ENCODE measurements at places on chromosomes 4 and X.
A peak's percentile ranks its signal among the peaks of the same experiment; 100 is the strongest.

DNA sequence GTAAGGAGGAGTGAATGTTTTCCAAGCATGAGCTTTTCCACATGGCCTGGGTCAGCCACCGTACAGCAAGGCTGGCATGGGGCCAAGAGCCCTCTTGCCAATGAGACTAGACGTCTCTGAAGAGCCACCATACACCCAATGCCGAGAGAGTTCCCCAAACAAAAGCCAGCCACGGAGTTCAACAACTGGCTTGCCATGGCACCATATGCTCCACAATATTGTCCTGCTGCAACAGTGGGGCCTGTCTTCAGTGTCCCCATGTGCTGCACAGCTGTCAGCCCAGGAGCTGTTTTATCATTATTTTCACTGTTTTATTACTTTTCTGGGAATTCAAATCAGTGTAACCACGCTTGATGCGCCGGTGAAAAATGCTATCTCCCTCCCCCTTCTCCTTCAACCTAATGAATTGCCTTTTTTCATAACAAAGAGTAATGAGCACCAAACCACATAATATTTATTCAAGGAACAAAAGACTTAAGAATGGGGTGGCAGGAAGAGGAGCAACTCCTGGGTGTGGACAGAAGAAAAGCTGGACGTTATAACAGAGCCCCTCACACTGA is 18.4 kb downstream of the MAML3 start:
- peak; percentile 75 for DNase-seq

DNA sequence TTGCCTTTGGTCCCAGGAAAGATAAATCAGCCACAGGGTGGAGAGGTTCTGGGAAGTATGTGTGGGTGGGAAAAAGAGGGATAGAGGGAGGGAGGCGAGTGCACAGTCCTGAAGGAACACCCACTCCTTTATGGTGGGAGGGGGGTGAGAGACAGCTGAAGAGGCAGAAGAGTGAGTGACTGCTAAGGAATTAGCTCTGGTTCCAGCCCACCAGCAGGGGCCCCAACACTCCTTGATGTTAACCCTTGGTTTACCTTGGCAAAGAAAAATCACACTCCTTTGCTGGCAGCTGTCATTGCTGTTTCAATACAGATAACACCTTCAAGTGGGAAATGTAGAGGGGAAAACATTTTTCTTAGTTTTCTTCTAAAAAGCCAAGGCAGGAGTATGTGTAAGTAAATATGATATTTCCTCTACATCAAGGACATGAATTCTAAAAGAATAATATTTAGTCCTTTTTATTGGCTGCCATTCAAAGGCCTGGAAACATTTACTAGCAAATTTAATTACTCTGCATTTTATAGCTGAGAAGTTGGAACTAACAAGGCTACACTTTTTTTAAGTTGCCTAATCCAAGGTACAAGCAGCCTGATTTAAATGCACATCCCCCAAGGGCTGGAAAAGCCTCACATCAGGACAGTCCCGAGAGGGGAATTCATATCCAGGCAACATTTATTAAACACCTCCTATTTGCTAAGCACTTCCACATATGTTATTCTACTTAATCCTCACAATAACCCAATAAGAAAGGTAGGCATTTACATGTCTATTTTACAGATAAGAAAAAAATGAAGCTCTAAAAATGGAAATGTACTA is 81.7 kb downstream of the HS6ST2 start:
- no peak for DNase-seq

GRCh38 chr4:63556332-63556731 is 852.9 kb downstream of the TECRL start:
- DNase-seq, result no peak

DNA sequence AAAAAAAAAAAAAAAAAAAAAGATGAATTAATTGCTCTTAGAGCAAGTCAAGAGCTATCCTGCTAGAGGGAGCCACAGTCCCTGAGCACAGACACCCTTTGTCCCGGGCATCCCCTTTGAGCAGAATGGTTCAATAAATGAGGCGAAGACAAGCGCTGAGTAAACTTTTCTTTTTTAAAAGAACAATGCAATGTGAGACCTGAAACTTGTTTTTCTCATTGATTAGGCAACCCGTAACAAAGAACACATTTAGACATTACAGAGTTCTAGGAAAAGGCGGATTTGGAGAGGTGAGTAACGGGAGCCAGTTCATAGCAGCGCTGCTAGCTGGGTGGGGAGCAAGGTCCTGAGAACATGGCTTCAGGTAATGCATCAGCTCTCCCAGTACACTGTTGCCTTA is 46.1 kb downstream of the GRK4 start:
- peak; percentile 54 for DNase-seq

GRCh38 chrX:39460499-39460898 is 637.3 kb downstream of the BCOR start:
- no peak for DNase-seq

DNA sequence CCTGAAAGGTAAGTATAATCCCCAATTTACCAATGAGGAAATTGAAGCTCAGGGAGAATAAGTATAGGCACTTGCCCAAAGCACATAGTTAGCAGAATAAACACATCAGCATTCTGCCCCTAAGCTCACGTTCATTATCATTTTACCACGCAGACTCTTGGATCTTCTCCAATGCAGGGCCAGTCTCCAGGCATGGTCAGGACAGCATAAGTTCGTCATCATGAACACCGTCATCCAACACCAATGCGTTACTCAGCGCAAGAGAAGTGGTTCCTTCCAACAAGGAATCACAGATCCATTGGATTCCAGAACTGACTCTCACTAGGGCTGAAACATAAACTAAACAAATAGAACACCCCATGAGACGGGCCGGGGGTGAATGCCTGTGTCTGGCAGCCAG is 86.5 kb upstream of the GPM6B start:
- no peak for DNase-seq

GRCh38 chr4:185352202-185352601 is 43.5 kb downstream of the LRP2BP start:
- DNase-seq, result no peak

DNA sequence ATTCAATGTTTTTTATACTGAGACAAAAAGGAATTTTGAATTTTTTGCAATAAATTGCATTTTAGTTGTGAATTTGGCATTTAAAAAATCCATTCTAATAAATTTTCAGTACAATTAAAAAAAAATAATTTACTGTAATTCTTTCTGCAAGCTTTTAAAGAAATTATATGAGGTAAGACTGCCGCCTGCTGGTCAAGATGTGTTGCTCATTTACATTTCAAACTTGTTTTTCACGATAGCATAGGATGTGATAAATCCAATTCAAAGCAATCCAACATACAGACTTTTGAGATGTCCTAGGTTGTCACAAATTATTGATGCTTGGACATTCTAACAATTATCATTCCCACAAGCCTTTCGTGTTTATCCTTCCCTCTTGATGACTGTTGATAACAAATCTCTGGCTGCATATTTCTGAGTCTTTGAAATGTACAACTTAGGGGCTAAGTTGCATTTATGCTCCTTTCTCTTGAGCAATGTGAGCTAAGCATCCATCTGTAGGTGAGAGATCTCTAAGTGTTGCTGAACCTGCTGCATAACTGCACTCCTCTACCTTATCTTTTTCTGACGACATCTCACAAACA is 21.7 kb upstream of the MFAP3L start:
- peak; percentile 71 for DNase-seq

GRCh38 chrX:71909956-71910355 is 689 bp upstream of the NHSL2 start:
- peak; percentile 4 for DNase-seq

DNA sequence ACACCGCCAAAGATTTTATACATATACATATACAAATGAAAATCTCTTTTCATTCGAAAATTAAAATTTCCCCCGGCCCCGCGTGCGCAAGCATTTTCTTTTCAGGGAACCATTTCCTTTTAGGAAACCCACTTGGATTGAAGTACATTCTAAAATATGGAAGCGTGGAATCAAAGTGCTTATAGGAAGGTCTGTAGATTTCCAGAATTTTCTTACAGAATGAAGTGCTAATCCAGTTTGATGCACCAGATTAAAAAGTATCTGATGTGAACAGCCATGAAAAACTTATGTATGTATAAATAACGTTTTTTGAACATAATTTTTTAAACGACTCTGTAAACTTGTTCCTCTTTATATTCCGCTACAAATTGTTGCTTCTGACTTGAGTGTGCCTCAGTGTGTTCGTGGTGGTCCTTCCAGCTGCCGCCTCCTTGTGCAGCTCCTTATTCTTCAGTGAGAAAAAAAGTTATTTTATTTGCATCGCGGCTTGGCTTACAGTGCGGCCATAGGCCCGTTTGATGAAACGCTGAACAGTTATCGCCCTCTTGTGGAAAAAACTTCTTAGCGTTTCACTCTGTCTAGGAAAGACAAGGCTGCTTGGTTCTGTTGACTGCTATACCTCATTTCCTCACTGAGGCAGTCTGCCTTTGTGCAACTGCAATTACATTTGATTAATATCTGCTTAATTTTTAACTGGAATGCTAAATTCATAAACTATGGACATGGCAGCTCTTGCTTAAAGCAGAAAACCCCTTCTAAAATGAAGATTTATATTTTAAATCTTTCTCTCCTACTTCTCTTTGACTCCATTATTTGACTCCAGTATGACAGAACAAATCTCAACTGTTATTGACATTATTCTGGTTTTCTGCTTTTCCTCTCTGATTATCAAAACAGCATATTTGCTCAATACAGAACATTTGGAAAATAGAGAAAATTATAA is 4.7 kb upstream of the NKX6-1 start:
- peak; percentile 62 for DNase-seq

DNA sequence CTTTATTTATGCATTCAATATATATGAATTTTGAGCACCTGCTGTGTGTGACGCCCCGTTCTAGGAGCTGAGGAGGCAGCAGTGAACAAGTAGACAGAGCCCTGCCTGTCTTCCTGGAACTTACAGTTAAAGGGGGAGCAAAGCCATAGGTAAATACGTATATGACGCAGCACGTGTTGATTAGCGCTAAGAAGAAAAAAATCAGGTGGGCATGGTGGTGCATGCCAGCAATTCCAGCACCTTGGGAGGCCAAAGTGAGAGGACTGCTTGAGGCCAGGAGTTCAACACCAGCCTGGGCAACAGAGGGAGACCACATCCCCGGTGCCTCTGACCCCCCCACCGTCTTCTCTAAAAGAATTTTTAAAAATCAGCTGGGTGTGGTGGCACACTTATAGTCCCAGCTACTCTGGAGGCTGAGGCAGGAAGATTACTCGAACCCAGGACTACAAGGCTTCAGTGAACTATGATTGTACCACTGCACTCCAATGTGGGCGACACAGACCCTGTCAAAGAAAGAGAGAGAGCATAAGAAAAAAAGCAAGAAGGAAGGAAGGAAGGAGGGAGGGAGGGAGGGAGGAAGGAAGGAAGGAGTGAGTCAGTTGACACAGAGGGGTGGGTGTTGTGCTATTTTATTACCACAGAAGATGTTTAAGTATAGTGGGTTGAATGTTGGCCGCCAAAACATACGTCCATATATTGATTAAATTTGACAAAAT is 5.4 kb upstream of the KIAA0232 start:
- no peak for DNase-seq

- peak; percentile 29 for DNase-seq
These were observed 7.5 kb upstream of the SPINK2 start for GRCh38 chr4:56828784-56829535.

DNA sequence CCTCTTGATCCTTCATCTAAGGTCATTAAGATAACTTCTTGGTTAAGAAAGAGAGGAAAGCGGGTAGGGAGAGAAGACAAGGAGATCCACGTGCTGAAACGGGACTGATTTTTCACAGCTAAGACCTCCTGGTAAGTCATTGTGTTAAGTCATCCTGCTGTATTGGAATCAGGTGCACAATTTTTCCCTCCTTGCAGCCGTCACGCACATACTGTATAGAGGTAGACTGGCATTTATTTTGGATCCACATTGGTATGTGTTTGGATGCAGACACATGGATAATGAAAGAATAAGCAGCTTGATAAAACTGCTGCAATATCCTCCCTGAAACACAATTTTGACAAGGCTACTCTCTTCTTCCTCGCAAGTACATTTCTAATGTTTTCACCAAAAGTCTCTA is 60.1 kb upstream of the NAP1L5 start:
- DNase-seq, result no peak

DNA sequence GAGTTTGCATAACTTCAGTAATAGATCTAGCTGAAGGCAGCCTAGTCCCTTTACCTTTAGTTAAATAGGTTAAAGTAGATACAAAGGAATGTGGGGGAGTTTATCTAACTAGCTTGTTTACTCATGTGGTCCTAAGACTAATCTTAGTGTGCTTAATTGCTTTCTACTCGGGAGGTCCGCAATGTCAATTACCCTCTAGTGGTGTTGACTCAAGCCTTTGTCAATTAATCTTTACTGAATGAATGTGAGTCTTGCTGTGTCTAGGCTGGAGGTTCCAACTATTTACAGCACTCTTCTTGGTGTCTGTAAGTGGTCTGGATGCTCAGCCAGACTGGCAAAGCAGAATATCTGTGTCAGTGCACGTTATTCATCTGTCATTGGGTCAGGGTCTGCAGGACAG is 17.9 kb upstream of the YTHDC1 start:
- DNase-seq, result no peak

GRCh38 chr4:17323554-17324385 is 188.1 kb downstream of the QDPR start:
- peak; percentile 64 for DNase-seq

DNA sequence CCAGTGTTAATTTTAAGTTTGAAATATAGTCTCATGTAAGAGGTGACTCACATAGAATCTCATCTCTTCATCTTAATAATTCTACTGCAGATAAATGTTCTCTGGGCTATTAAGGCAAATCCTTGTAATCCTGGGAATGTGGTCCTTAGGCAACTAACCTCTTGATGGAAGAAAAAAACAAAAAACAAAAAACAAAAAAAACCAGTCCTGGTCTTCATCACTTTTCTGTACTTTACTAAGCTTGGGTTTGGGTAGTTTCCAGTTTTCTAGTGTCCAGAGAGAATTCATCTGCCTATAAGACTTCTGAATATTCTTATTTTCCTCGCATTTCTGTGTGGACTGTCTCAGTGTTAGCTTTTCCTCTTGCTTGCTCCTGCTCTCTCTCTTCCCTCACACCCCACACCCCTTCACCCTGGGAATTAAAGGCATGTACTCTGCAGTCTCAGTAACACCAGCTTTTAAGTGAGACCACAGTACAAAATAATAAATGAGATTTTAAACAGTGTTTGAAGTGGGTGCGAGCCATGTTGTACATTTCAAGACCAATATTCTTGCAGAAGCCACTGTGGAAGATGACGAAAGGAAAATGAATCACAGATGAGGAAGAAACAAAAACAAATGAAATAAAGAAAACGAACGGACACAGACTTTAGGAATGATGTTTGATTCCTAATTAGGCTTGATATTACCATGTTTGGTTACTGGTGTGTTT is 51.7 kb downstream of the HAND2 start:
- DNase-seq, result peak; percentile 67
